Daoy (cell line): ENCODE measurements at places on chromosomes 5 and 9.

- DNase-seq: no peak
Measured at GRCh38 chr5:155126573-155126972, 113.0 kb downstream of the KIF4B start.

DNA sequence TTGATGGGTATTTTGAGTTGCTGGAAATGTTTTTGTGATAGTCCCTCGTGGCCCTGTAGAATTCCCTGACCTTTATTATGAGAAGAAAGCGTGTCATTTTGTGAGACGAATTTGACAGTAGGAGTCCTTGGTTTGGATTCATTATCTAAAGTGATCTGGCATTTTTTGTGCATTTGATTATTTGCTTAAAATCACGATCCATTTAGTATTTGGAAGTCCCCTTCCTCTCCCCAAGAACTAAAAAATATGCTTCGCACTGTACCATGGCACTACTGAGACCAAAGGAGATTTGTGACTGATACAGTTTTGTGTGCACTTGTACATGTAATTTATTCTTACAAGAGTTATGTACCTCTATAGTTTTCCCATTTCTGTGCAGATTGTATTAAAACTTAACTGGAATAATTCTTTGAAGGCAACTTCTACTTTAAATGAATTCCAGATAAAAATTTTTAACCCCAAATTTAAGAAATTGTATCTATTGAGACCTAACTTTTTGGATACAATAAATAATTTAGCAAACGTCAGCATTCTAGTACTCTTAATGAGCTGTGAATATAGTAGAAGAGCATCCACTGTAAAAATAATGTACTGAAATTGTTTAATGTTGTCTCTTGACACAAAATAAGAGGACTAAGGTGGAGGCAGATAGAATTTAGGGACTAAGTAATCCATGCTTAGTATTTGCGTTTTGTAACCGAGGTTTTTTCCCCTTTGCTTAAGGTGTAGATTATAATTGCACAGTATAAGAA is 2.1 kb downstream of the MAP3K1 start:
- no peak for DNase-seq

- DNase-seq: peak; percentile 69
Measured at GRCh38 chr9:37061768-37062167, 27.7 kb upstream of the PAX5 start.

GRCh38 chr9:98906273-98907040 is 37.2 kb upstream of the COL15A1 start:
- DNase-seq: peak; percentile 52

GRCh38 chr5:533243-533954 is 9.2 kb upstream of the SLC9A3 start:
- DNase-seq: no peak

GRCh38 chr5:111398013-111398412 is 114.3 kb downstream of the STARD4 start:
- DNase-seq: no peak

DNA sequence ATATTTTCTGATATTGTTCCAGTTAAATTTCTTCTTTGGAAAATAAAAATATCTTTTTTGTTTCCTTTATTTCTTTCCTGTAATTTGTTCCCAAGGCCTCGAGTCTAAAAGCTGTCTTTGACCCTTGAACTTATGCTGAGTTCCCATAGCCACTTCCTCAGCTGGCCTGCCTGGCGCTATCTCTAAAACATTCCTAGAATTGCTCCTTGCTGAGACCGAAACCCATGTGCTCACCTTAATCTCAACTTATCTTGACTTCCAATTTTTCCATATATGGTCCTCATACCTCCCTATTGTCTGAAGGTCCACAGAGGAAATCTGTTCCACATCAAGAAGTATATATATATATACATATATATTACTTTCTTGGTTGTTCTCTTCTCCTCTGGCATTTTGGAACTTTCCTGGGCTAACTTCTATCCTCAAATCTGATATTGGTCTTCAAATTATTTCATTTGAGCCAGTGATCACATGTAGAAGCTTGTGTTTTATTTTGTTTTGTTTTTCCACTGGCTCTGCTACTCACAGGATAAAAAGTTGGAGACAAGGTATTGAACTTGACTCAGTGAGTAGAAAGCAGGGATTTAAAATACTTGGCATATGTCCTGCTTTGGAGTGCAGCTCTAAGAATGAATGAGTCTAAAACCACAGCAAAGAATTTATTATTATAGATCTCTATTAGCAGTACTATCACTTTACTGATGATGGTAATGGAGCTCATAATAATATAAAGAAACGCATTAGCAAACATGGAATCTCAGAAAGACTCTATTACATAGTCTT is 45.2 kb downstream of the ENC1 start:
- peak; percentile 76 for DNase-seq

DNA sequence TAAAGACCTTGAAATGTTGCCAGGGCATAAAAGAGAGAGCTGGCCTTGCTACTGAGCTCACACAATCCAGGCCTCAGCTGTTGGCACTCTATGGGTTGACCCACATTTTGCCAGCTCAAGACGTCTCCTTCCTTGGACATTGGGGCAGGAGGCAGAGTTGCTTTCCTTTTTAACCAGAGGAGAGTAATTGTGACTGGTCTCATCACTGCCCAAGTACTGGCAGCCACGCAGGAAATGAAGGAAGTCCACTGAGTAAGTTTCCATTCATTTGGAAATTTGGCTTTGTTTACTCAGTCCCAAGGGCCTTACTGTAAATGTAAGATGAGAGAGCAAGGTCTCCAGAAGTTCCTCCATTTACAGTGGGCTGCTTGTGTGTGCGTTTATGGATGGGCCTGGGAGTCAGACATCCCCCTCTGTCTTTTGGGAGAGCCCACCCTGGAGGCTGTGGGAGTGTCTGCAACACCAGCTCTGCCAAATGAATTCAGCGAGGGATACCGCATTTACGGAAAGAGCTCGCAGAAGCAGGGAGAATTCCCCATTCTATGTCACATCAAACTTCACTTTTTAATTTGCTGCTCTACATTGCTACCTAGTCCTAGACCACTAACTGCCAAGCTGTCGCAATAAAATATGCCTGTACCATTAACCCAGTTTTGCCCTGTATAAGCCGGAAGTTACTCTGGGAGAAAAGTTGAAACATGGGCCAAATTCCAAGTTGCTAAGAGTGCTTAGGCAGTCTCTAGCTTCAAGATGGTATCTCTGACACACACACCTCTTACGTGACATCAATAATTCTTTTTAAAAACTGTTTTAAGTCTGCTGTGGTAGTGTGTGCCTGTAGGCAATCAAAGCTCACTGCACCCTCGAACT is 24.5 kb upstream of the PDZD2 start:
- DNase-seq: peak; percentile 62

- DNase-seq: no peak
Measured at GRCh38 chr5:109928046-109928445, 238.3 kb downstream of the MAN2A1 start.

DNA sequence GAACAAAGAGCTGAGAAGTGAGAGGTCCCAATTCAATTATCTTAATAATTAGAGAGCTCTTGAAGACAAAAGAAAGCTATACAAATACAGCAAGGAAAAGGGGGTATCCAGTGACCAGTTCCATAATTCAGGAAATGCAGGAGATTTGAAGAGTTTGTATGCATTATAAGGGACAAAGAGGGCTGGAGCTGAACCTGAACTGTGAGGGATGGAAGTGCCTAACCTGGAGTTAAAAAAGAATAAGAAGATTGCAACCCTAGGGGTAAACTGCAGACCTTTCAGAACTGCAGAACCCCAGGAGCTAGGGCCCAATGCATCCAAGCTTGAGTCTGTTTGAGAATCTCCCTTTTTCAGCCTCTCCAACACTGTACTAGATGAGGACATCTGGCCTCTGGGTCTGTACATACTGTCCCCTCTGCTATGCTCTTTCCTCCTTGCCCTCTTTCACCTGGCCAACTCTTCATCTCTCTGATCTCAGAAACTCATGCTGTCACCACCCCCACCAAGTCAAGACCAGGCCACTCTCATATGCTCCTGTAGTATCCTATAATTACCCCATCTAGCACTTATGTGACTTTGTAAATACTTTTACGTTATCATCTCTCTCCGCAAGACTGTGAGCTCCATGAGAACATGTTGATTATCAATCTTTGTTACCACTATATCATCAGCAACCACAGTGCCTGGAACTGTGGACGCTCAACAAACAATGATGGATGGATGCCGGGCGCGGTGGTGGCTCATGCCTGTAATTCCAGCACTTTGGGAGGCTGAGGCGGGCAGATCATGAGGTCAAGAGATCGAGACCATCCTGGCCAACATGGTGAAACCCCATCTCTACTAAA is 6.6 kb upstream of the PRKACG start:
- DNase-seq: no peak

- DNase-seq: no peak
Measured at GRCh38 chr5:82551192-82551591, 273.0 kb upstream of the RPS23 start.

DNA sequence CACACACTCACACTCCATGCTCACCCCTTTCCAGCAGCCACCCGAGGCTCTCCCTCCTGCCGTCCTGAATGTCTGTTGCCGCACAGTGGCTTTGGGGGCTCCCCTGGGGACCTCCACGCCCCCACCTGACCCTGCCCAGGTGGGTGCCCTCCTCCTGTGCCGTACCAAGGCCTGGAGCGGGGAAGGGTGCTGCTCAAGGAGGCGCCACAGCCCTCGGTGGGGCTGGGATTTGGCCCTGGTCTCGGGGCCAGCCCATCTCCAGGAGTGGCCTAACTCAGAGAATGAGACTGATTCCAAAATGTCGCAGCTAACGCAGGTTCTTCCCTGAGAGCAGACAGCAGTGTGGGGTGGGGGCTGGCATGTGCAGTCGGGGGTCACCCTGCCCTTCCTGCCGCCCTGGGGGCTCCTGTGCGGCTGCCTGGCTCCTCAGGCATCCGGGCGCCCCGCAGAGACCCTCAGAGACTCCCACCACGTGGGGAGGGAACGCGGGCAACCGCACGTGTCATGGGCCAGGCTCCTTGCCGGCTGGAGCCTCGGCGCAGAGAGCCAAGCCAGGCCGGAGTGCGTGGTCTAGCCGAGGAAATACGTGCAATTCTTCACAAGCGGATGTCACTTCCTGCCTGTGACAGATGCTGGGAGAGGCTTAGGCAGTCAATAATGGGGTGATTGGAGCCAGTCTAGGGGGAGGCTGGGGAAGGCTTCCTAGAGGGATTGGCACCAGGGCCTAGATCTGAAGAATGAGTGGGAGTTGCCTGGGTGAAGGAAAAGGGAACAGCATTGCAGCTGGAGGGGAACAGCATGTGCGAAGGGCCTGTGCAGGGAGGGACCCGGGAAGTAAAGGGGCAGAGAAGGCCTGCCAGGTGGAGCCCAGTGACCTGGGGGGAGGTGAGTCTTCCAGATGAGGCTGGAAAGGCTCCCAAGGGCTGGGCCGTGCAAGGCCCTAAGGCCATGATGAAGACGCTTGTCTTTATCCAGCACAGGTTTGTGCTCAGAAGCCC is 44.1 kb downstream of the C9orf50 start:
- no peak for DNase-seq
